IPS-NIHi11 (cell line): ENCODE measurements at places on chromosomes 2 and 18.

DNA sequence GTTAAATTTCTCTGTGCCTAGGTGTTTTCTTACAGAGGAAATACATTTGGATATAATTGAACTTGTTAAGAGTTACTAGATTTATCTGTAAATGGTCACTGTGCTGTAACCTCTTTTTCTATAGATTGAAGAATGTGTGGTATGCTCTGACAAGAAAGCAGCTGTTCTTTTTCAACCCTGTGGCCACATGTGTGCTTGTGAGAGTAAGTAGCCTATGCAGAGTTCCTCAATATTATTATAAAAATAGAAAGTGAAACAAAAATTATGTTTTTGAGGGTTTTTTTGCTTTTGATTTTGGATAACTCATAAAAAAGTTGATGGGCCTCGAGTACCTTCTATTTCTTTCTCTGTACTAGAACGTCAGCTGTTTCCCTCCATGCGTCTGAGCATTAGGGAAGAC, 112.4 kb downstream of the MIB1 start:
- no peak for DNase-seq

GRCh38 chr2:10038716-10039115, 4.6 kb upstream of the KLF11 start:
- DNase-seq: no peak

DNA sequence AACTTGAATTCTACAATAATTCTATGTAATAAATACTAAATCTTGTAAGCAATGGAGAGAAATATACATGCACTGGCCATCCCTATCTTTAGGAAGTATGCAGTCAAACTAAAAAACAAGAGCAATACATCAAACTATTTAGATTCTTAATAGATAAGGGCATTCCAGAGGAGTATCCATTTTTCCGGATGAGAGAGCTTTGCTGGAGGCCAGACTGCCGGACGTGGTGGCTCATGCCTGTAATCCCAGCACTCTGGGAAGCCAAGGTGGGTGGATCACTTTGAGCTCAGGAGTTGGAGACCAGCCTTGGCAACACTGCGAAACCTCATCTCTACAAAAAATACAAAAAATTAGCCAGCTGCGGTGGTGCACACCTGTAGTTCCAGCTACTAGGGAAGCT, 60.8 kb downstream of the KIF5C start:
- no peak for DNase-seq

- no peak for DNase-seq
Observed at GRCh38 chr18:55166260-55166598, 207.0 kb upstream of the CCDC68 start.

DNA sequence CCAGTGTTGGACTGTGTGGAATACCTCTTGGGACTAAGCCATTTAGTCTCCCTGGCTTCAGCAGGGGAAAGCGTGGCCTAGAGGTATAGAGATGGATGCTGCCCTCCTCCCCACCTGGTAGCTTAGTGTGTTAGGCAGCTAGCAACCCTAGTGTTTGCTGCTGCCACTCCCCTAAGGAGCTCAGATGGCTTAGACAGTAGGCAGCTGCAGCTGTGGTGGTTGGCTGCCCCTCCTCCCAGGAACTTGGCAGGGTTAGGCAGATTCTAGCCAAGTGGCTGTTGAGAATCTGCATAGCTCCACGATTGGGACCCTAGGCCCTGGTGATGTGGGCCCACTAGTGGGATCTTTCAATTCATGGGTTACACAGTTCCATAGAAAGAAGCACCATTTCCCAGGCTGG, 550.4 kb upstream of the CHAC2 start:
- no peak for DNase-seq

- no peak for DNase-seq
Observed at GRCh38 chr2:70433315-70433714, 120.3 kb downstream of the TGFA start.

GRCh38 chr18:10391506-10391905, 62.9 kb upstream of the APCDD1 start:
- DNase-seq: no peak

DNA sequence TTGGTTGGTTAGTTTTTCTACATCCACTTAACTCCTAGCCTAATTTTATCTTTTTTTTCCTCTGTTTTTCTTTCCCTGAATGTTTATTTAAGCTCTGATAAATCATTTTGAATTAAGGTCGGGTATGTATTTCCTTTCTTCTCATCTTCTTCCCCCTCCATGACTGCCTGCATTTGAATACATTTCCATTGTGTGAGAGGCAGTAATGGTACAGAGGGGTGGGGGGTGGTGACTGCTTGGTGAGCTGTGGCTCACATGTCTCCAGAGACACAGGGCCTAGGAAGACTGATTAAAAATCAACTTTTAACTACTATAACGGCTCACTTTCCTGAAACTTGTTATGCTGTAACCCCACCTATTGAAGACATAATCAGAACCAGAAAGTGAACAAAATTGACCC, 58.0 kb downstream of the NEDD4L start:
- no peak for DNase-seq

GRCh38 chr18:29711932-29712331, 1330.6 kb downstream of the DSC3 start:
- DNase-seq: peak; percentile 43

DNA sequence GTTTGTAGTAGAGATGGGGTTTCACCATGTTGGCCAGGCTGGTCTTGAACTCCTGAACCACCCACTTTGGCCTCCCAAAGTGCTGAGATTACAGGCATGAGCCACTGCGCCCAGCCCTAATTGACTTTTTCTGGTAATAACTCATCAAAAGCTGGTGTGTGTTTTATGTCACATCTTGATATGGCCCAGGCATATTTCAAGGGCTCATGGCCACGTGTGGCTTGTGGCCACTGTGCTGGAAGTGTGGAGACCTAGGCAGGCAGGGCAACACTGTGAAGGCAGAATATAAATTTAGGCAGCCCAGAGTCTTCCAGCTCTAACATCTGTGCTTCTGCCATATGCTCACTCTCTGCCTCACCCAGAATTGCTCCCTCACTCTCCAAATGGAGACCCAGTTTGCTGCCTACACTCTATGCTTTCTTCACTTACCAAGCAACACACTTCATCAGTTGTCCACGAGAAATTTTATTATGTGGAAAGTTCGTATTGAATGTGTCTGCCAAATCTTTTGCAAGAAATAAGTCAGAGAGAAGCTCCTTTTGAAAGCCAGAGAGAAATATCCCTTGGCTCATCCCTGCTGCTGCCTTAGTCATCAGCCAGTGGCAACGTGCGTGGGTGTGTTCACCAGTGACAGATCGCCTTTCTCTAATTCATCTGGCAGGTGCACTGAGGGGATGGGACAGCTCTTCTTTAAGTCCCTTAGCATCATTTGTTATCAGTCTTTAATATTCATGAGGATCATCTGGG, 129.4 kb upstream of the CXCR4 start:
- DNase-seq: no peak

DNA sequence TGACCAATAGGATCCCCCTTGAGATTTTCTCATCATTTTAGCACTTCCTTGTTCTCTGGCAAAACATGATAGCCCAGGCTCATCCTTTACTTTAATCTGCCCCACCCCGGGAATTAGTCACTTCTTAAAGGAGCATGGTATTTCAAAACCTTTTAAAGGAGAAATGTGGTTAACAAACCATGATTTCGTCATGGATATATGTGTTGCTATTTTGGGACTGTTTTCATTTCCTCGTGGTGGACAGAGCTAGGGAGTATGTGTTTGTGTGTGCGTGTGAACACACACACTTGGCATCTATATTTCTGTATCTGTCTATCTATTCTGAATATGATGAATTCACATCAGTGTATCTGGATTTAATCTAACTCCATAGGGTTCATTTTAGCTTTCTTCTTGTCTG, 128.1 kb downstream of the BIRC6 start:
- DNase-seq: no peak

DNA sequence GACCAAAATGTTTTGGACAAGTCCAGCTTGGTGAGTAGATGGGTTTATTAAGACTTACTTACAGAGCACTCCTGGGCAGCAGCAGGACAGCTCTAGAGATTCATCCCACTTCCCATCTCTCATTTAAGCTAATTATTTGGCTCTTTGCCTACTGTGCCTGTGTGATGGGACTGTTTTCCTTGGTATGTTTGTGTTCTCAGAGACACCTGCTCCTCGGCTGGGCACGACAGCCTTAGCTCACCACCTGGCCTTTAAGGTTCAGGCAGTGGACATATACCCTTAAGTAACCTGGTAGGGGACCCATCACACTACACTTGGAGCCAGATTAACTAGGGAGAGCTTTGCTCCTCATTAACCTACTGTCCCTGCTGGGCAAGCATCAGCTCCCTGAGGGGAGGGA, 41.7 kb upstream of the EFEMP1 start:
- no peak for DNase-seq

DNA sequence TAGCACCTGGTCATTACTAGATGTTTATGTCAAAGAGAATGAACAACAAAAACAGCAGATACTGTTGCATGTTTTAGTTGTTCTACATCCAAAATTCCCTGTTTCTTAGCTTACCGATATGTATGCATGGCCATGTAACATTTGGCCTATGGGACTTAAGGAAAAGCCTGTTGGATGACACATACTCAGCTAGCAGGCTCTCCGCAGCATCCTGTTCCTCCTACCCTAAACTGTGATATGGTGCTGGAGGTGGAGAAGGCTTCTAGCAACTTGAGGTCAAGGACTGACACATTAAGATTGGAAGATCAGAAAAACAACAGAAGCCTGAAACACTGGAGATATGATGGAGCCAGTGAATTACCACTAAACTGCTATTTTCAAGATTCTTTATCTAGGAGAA, 537.8 kb downstream of the LRRTM4 start:
- no peak for DNase-seq

GRCh38 chr2:46073540-46074046, 223.6 kb upstream of the EPAS1 start:
- DNase-seq: no peak

- DNase-seq: no peak
Observed at GRCh38 chr2:142300517-142300916, 169.7 kb upstream of the LRP1B start.

- DNase-seq: no peak
Observed at GRCh38 chr2:174343623-174344455, 9.1 kb downstream of the SP9 start.

DNA sequence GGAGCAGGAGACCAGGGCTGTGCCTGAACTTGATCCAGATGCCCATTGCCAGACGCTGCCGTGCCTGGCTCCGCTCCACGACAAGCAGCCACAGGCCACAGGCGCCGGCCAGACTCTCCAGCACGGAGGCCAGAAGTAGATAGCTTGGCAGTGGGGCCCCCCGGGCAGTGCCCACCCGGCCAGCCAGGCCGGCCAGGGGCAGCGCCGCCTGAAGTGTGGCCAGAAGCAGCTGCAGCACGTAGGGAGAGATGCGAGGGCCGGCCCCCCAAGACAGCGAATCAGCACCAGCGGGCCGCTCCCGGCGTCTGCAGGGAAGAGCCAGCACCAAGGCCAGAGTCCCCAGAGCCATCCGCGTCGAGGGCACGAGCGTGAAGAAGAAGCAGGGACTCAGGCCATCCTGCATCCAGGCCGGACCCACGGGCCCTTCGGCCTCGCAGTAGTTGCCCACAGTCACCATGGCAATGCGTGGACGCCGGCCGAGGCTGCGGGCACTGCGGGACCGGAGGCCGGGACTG, 484 bp downstream of the ABCB6 start:
- DNase-seq: peak; percentile 81

DNA sequence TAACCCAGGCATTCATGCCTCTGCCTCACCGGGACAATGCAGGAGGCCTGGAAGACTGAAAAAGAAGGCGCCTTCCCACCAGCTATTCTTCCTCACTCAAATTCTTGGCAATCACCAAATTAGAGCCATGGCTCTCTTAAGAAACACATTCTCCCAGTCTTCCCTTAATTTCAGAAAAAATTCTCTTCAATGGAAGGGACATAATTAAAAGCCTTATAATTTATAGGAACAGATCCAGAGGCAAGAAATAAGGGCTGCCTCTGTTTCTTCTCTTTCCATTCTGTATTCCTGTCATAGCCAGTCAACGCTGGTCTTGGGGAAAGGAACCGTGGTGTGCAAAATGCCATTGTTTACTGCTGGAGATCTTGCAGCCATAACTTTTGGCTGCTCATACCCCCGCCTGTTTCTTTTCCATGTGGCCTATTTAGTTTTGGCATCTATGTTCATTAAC, 32.8 kb downstream of the DTNA start:
- DNase-seq: no peak

GRCh38 chr2:197871780-197872456, 67.5 kb downstream of the PLCL1 start:
- DNase-seq: no peak

DNA sequence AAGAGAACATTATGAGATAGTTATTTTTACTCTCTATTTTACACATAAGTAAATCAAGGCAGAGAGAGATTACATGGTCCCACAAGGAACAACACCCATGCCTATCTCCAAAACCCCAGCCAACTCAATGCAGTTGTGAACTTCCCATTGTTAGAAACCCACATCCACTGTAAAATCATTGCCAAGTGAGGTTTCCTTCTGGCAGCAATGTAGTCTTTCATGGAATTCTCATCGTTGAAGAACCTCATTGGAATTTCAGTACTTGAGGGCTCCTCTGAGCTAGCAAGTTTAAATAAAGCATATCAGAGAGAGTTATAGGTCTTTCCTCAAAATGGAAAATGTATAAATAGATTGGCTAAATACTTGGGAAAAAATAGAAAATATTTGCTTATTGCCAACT, 105.2 kb downstream of the RAD51AP2 start:
- DNase-seq: no peak

- no peak for DNase-seq
Observed at GRCh38 chr18:3094338-3094684, 81.4 kb upstream of the LPIN2 start.

- no peak for DNase-seq
Observed at GRCh38 chr18:9906481-9906880, 7.3 kb upstream of the VAPA start.

DNA sequence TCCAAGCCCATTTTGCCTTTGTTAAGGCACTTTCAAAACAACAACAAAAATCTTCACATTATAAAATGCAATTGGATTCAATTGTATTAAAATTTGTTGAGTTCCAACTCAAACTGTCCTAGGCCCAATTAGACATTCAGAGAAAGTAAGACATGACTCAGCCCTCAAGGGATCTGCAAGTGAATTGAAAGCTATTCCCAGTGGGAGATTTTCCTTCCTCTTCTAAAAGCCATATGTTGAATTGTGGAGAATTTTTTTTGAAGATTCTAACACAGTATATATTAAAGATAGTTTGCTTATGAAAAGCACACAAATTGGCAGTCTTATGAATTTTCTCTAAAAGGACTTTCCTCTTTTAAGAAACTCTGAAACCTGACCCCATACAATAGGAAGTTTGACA, 268.0 kb upstream of the PARD3B start:
- DNase-seq: no peak

GRCh38 chr2:147033044-147033443, 811.8 kb upstream of the ACVR2A start:
- DNase-seq: no peak

DNA sequence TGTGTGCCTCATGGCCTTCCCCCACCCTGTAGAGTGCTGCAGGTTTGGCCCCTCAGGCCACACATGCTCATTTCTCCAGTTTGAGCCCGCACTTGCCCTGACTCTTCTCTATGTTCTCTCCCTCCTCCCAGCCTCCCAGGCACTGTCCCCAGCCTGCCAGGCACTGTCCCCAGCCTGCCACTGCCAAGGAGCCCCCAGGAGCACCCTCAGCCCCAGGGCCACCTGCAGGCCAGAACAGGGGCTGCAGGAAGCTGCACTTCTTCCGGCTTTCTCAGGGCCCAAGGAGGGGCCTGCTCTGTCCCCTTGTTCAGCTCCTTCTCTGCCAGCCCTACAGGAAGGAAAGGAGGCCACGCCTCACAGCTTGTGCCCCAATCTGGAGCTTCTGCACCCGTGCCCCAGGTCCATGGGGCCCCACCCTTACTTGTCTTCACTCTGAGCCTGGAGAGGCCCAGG, 31.6 kb downstream of the CYP26B1 start:
- DNase-seq: peak; percentile 84

GRCh38 chr2:30031184-30031583, 109.8 kb upstream of the ALK start:
- DNase-seq: no peak

GRCh38 chr18:59721931-59722330, 24.7 kb upstream of the CCBE1 start:
- no peak for DNase-seq
